ENCODE measurements at places on chromosomes 7 and 10.

DNA sequence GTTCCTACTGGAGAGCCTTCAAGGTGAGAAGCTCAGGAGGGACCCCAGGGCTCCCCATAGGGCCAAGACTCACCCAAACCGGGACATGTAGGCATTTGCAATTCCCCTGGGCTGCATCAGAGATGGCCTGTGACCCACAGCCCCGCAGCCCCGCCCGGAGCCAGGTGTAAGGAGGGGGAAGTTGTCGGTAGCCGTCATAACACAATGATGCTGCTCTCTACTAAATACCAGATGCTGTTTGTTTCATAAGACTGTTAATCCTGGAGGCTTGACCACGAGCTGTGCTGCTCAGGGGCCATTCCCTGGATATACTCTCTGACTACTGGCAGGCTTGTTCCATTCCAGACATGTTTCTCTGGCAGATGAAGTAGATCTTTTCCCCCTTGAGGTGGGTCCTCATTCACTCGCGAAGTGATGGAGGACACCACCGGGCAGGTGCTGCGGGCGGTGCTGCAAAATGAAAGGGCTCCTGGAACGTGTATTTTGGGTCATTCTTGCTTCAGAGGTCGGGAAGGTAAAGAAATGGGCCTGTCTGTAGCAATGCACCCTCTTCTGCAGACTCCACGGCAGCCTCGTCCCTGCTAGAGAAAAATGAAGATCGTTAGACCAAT, 61.1 kb downstream of the MKI67 start:
- no peak for DNase-seq

DNA sequence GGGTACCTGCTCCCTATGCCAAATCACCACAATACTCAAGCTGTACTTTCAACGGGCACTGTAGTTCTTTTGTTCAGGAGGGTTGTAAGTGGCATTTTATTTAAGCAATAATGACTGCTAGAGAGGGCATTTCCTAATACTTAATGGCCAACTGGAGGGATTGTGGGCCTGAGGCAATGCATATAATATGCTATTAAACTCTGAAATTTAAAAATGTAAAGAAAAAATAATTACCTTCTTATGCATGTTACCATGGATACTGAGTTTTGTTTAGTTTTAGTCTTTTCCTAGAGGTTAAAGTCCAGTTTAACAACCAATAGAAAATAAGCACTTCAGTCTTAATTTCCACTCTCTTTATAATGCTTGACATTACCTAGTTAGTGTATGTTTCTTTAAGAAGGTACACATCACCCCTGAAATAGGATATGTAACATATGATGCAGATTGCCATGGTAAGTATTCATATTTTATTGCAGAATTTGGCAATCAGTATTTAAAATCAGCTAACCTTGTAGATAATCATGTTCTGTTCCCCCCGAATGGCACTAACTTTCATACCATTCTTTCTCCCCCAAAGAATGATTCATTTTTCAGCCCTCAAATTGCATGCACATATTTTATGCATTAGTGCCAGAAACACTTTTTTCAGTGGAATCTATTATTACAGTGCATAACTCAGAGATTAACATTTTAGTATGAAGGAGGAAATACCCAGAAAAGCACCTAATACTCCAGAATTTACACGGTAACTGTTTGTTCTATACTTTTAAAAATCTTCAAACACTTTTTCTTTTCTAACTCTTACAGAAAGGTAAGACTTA, 90.3 kb upstream of the ZNF438 start:
- DNase-seq, result no peak

DNA sequence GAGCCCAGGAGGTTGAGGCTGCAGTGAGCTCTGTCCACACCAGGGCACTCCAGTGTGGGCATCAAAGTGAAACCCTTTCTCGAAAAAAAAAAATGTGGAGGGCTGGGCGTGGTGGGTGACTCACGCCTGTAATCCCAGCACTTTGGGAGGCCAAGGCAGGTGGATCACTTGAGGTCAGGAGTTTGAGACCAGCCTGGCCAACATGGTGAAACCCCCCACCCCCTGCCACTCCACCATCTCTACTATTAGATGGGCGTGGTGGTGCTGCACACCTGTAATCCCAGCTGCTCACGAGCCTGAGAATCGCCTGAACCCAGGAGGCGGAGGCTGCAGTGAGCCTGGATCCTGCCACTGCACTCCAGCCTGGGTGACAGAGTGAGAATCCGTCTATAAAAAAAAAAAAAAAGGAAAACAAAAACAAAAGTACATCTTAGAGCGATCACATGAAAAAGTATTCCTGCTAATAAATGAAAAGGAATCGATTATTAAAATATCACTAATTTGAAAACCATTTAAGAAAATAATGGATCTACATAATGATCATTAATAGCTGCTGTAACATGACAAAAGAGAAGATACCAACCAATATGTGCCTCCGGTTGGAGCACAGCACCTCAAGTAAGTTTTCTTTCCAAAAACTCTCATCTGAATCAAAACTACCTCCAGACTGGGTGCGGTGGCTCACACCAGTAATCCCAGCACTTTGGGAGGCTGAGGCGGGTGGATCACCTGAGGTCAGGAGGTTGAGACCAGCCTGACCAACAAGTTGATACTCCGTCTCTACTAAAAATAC, 4.9 kb downstream of the HNRNPF start:
- no peak for DNase-seq

- no peak for DNase-seq
Measured at GRCh38 chr7:98808751-98809460, 60.9 kb downstream of the TMEM130 start.

GRCh38 chr7:112421666-112422486, 28.4 kb upstream of the IFRD1 start:
- DNase-seq, result peak; percentile 33

- no peak for DNase-seq
Measured at GRCh38 chr7:125241548-125241947, 311.9 kb upstream of the POT1 start.

- DNase-seq, result peak; percentile 17
Measured at GRCh38 chr7:135210888-135211178, 493 bp downstream of the WDR91 start.

DNA sequence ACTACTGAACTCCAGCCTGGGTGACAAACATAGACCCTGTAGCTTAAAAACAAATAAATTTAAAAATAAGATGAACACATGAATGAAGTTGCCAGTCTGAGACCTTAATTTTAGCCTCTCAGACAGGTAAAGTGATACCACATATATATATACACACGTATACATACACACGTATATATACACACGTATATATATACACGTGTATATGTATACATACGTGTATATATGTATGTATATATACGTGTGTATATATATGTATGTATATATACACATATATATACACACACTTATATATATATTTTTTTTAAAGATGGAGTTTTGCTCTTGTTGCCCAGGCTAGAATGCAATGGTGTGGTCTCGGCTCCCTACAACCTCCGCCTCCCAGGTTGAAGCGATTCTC, 62.7 kb downstream of the UBE2H start:
- no peak for DNase-seq

GRCh38 chr7:81846398-81846797, 76.6 kb upstream of the HGF start:
- DNase-seq, result no peak

- no peak for DNase-seq
Measured at GRCh38 chr10:103192089-103192450, 1.0 kb downstream of the NT5C2 start.

DNA sequence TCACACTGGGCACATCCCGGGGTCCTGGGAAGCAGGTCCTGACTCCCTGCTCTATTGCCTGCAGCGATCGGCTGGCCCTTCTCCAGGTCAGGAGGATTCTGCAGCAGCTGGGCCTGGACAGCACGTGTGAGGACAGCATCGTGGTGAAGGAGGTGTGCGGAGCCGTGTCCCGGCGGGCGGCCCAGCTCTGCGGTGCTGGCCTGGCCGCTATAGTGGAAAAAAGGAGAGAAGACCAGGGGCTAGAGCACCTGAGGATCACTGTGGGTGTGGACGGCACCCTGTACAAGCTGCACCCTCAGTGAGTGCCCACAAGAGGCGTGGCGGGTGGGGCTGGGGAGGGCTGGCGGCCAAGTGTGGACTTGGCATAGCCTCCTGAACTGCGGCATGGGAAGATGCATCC, 12.8 kb upstream of the HK1 start:
- DNase-seq, result no peak

DNA sequence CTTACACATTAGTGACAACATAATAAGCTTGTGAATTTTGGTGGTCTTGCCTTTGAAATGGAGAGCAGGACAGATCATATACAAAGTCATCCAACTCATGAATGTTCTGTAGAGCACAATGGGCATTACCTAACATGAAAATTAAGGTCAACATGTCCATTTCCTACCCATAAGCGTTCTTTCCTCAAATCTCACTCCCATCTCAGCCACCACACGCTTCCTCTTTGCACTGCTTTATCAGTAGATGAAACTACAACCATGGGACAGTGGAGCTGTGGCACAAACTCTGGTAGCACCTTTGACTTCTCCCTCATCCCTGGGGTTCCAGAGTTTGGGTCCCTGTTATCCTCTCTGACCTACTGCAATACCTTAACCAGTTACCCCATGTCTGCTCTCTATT, 2.2 kb downstream of the PON2 start:
- DNase-seq, result no peak

DNA sequence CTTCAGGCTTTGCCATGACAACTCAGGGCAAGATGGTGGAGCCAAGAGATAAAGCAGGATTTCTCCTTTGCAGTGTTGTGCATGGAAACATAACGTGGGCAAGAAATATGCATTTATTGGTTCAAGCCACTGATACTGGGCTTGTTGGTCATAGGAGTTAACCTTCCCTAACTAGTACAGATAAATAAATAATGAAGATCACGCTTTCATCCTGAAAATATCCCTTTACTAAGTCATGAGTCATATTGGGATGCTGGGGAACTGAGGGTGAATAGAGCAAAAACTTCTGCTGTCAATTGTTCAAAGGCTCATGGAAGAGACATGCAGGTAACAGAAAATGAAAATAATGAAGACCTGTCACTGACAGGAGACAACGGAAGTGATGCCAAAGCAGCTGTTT, 55.5 kb downstream of the TES start:
- no peak for DNase-seq

- no peak for DNase-seq
Measured at GRCh38 chr10:93267521-93267920, 193.8 kb downstream of the CYP26A1 start.

DNA sequence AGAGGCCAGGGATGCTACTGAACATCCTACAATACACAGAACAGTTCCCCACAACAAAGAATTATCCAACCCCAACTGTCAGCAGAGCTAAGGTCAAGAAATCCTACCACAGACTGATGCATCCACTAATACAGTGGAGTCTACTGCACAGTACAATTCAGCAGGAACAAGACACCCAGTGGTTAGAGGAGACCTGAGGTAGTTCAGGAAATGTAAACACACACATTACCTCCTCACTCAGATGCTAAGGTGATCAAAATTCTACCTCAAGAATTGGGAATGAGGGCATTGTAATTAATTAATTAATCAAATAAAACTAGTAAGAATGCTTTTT, 91.4 kb downstream of the ZFAND4 start:
- DNase-seq, result no peak

- no peak for DNase-seq
Measured at GRCh38 chr10:109237050-109237449, 686.3 kb downstream of the XPNPEP1 start.

GRCh38 chr7:134016223-134016941, 110.8 kb upstream of the LRGUK start:
- no peak for DNase-seq

GRCh38 chr10:98478430-98479222, 31.9 kb upstream of the HPS1 start:
- DNase-seq, result no peak

DNA sequence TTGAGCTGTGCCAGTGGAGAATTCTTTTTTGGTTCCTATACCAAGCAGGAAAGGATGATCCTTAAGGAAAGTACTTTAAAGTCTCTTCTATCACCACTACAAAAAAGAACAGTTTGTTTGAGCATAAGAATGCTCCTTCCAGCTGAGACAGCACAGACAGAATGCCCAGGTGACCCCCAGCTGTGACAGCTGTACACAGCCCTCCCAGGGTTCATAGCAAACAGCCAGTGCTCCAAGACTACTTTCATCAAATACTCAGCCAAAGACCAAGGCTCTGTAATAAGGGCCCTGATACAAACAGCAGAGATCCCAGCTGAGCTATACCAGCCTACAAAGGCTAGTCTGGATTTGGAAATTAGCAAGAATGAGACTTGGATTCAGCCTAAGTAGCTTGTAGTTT, 65.7 kb downstream of the NXPH1 start:
- DNase-seq, result no peak

- DNase-seq, result peak; percentile 62
Measured at GRCh38 chr7:90595801-90596670, at the start of gene CDK14. CDK14 (plus strand) TSS chr7:90596321; CDS start chr7:90596628, 307 bp downstream.

DNA sequence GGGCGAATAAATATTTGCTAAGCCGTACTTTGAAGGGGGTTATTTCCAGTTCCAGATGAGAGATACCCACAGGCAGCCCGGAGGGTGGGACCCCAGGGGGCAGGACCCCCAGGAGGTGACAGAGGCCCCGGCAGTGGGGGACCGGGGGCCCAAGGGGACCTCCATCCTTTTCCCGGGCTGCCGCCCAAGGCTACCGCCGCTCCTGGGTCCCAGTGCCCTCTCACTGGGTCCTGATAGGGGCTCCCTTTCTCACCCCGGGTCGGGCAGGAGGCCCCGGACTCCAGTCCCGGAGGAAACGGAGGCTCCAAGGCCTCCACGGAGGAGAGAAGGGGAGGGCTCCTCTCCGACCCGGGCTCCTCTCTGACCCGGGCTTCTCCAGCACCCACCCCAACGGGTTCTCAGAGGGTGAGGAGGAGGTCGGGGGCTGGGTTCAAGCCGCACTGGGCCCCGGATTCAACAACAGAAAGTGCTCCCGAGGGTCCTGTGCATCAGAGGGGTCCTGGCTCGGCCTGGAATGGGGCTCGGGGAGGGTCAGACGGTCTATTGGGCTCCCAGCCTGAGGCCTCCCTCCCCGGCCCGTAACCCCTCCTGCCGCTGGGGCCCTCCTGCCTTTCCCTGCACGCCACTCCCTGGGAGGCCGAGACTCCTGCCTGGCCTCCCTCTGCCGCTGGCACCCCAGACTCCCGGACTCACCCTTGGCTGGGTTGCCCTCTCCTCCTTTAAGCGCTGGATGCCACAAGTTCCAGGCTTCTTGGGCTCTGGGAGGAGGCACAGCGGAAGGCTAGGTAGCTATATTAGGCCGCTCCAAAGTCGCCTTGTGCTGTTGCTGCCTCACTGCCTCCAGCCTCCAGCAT, 62.5 kb downstream of the ZNF37A start:
- DNase-seq, result no peak

DNA sequence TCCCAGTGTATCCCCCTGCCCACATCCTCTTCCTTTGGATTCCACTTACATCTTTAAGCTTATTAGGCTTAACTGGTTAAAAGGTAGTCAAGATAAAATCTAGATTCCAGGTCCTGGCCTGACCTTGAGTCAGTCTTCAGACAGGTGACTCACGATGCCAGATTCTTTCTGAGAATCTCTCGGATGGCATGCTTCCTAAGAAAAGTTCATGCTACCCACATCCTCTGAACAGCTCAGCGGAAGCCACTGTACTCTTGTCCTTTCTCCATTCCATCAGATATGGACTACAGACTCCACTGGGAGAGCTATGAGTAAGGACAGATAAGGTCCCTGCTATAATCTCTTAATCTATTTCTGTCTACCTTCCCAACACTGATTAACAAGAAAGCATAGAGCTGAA, 43.4 kb downstream of the DNMBP start:
- DNase-seq, result no peak

- DNase-seq, result no peak
Measured at GRCh38 chr10:36676321-36676720, 449.1 kb upstream of the ANKRD30A start.

GRCh38 chr7:517774-518629, 1.6 kb downstream of the PDGFA start:
- DNase-seq, result peak; percentile 64

Measured in activated CD8-positive, alpha-beta T cell treated with anti-CD3 and anti-CD28 coated beads for 36 hours (primary cell).